Cortex of kidney (tissue), 1 donor: ENCODE measurements at places on chromosomes 4 and X.

- no peak for DNase-seq
These were observed 40.3 kb downstream of the KLHL5 start for GRCh38 chr4:39102297-39102696.

- DNase-seq: no peak
These were observed 56.0 kb downstream of the MAD2L1 start for GRCh38 chr4:120010646-120011045.

DNA sequence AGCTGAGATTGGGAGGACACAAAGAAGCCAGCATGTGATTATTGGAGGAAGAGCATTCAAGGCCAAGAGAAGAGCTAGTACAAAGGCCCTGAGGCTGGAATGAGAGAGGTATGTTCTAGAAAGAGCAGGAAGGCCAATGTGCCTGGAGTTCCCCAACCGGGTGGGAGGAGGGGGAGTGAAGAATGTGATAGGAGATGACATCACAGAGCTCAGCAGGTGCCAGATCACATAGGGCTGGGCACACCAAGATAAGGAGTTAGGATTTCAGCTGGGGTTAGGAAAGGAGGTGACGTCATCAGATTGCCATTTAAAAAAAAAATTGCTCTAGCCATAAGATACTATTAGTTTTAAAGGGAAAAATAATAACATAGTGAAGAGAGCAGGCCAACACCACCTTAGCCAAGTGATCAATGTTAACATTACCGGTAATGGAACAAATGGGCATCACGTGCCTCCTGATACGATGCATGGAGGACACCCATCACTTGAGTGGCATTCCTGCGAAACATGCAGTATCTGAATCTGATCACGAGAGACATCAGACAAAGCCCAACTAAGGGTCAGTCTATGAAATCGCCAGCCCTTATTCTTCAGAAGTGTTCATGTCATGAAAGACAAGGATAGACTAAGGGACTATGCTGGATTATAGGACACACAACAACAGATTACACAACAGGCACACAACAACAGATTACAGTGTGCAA lies 344.3 kb downstream of the BCOR start:
- DNase-seq: no peak

GRCh38 chr4:114368751-114369150 lies 229.9 kb upstream of the UGT8 start:
- DNase-seq: no peak

GRCh38 chr4:5955201-5955821 lies 62.4 kb upstream of the CRMP1 start:
- DNase-seq: no peak

- DNase-seq: no peak
These were observed 49.5 kb downstream of the PHEX start for GRCh38 chrX:22081475-22082092.

- DNase-seq: no peak
These were observed 11.7 kb downstream of the AFP start for GRCh38 chr4:73447671-73448070.

GRCh38 chr4:54308110-54308509 lies 79.0 kb downstream of the PDGFRA start:
- no peak for DNase-seq
